ENCODE measurements at places on chromosomes 6 and 20.

DNA sequence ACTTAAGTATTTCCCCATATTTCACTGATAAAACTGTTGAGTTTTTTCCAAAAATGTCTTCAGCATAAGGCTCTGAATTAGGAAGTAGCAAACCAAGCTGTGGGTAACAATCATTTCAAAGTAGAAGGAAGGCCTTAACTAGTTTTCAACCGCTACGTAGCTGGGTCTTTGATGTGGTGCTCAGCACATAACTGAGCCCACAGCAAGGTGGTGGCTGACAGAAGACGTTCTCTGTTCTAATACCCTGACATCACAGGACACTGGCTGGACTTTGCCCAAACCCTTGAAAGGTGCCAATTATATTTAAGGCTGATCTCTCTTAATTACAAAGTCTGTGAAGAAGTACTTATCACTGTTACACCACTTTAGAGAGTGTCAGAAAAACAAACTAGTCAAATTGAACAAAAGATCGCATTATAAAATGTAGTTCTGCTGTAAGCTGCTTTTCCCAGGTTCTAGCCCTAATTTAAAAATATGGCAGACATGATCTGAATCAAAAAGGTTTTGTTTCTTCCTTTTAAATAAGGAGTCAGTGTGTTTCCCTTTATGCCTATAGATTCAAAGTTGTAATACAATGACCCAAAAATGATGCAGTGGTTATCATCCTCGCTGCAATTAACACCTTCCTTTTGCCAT lies 26.7 kb downstream of the MAN1A1 start:
- no peak for DNase-seq

DNA sequence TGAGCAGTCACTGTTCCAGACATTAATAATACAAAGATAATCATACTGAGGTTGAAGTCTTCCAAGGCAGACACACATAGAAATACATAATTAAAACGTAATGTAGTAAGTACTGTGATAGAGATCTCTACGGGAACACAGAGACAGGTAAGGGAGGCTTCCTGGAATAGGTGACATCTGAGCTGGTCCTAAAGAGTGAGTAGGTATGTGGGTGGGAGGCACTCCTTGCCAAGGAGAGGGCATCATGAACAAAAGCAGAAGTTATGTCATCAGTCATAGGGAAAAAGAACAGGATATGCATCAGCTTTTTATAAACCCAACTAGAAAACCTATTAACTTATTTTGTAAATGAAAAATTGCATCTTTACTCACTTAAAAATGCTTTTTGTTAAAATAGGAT lies 110.0 kb downstream of the MAP7 start:
- no peak for DNase-seq

DNA sequence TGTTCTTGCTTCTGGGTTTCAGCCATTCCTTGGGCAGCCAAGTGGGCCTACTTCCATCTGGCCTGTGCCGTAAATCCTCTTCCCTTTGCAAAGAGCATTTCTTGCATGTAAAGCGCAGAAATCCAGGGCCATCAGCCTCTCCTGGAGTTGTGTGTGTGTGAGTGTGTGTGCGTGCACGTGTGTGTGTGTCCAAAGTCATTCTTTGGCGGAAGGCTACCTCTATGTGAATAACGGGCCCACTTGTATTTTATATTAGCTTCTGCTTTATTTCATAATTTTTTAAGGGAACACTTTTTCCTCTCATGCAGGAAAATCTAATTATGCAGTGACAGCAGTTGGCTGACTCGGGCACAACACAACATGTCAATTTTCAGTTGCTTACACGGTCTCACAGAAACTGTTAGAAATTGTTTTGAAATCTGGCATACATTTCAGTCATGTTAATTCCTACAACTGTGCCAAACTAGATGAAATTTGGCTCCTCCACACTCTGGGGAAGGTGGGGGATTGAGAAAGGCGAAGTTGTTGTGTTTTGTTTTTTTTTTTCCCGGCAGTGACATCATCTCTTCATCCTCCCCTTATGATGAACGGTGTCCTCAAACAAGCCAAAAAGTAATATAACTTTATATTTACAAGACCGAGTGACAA lies 223.7 kb upstream of the TSHZ2 start:
- DNase-seq = no peak

DNA sequence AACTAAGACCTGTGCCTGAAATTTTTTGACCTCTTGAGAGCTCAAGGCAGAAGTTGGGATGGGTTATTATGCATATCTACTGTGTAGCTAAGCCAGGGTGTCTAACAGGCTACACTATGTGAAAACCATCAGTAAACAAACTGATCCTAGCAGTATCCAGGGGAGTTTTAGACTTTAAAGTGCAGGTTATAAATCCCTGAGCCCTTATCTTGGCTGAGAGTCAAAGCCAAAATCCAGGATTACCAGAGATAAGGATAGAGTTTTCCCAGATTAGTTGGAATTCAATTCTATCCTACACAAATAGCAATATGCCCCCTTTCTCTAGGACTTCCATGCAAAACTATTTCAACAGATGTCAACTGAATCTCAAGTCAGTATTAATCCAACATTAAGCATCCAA lies 1229.7 kb downstream of the GRIK2 start:
- DNase-seq = no peak

DNA sequence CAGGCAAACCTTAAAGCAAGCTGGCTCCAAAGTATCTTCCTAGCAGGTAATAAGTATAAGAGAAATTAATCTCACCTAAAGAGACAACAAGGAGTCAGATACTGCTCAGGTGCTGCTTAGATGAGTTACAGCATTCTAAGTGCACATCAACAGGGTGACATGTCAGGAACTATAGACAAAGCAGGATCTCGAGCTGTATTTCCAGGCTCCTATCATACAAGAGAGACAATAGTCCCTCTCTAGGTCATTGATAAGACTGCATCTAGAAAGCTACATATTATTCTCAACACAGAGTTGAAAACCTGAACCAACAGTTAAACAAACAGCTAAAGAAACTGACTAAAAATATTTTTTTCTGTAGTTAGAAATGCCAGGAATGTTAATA lies 3.9 kb downstream of the PTPRK start:
- no peak for DNase-seq

GRCh38 chr6:106110164-106110826 lies 24.2 kb downstream of the PRDM1 start:
- DNase-seq = no peak

GRCh38 chr6:160101277-160102205 lies 20.1 kb upstream of the SLC22A1 start:
- DNase-seq = no peak

GRCh38 chr6:41025966-41026530 lies 13.0 kb downstream of the UNC5CL start:
- DNase-seq = no peak

- DNase-seq = no peak
Measured at GRCh38 chr6:76633259-76633658, 560.8 kb upstream of the IMPG1 start.

DNA sequence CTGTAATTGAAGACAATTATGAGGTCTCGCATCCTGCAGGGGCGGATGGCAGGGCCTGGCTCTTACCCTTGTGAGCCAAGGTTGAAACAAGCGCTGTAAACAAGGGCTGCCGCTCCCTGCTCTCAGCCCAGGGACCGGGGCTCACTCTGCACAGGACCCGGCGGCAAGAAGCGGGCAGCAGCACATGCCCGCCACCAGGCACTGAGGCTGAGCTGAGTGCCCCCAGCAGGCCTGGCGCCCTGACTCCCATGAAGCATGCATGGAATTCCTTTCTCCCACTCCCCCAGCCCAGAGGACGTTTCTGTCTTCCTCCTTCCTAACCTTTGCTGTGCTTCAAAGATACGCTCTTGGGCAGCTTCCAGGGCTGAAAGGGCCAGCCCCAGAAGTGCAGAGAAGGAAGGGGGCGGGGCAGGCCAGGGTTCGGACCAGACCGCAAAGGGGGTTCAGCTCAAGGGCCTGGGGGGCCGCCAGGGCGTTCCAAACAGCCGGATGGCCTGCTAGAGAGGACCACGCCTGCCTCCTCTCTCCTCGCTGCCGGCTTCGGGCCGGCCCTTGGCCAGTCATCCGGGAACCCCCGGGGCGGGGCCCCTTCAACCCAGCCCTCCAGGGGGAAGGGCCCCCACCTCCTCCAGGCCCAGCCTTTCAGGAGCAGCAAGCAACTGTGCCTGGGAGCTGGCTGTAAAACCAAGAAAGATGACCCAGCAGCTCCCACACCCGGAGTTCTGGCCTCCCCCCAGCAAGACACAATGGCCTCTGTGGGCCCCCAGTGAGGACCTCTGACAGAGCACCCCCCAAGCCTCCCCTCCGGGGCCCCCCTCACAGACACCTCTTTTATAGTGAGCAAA lies 109.9 kb downstream of the NOL4L start:
- no peak for DNase-seq

- no peak for DNase-seq
Measured at GRCh38 chr20:57465486-57465885, 59.5 kb downstream of the CTCFL start.

GRCh38 chr20:16299897-16300296 lies 273.4 kb downstream of the KIF16B start:
- no peak for DNase-seq

GRCh38 chr6:20655317-20655716 lies 121.1 kb downstream of the CDKAL1 start:
- DNase-seq = no peak

- no peak for DNase-seq
Measured at GRCh38 chr6:148306286-148306685, 36.4 kb upstream of the SASH1 start.

DNA sequence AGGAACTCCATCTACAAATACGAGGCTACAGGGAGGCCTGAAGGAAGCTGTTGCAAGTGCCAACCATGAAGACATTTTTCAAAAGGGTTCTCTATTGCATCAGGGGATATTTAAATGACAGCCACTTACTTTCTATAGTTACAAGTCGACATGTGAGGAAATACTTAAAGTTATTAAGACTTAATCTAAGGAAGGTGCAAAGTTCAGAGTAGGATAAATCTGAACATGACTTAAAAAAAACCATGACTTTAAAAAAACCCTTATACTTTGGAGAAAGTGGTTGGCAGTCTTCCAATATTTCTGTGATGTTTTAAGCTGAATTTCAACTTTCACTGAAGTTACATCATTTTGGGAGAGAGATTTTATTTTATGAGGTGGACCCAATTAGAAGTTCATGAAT lies 56.3 kb upstream of the EMILIN3 start:
- no peak for DNase-seq

GRCh38 chr20:58233881-58234528 lies 5.6 kb upstream of the ANKRD60 start:
- no peak for DNase-seq

DNA sequence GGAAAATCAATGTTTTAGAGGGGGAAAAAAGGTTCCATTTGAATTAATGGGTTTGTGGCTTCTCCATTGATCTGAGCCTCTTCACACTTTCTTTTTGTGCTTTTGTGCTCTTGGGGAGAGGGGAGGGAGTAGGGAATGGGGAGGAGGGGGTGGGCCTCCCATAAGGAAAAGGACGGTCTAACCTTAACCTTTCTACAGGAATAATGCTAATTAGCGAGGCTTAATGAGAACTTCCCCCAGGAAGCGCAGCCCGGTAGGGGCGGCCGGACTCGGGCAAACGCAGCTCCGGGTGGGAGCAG lies 103.0 kb downstream of the NOL4L start:
- no peak for DNase-seq

GRCh38 chr6:36246506-36247268 lies 23.2 kb upstream of the PNPLA1 start:
- no peak for DNase-seq

- DNase-seq = no peak
Measured at GRCh38 chr6:39194466-39194865, 34.8 kb downstream of the KCNK5 start.

- no peak for DNase-seq
Measured at GRCh38 chr6:168139121-168139520, 60.1 kb upstream of the FRMD1 start.

GRCh38 chr6:105322499-105323225 lies 80.2 kb downstream of the PREP start:
- DNase-seq = no peak

- no peak for DNase-seq
Measured at GRCh38 chr6:34656378-34657036, 40.1 kb downstream of the ILRUN start.

DNA sequence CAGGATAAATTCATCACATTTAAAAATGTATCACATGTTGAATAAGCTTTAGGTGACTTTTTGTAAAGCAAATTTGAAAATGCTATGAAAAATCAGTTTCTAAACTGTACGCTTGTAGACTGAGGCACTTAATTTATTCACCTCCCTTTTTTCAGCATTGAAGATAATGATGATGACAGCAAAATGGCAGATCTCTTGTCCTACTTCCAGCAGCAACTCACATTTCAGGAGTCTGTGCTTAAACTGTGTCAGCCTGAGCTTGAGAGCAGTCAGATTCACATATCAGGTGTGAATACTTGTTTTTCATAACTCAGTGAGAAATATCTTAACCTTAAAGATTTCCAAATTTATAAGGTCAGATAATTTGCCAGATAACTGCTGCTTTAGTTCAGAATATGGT lies 15.6 kb downstream of the FBXO9 start:
- no peak for DNase-seq

DNA sequence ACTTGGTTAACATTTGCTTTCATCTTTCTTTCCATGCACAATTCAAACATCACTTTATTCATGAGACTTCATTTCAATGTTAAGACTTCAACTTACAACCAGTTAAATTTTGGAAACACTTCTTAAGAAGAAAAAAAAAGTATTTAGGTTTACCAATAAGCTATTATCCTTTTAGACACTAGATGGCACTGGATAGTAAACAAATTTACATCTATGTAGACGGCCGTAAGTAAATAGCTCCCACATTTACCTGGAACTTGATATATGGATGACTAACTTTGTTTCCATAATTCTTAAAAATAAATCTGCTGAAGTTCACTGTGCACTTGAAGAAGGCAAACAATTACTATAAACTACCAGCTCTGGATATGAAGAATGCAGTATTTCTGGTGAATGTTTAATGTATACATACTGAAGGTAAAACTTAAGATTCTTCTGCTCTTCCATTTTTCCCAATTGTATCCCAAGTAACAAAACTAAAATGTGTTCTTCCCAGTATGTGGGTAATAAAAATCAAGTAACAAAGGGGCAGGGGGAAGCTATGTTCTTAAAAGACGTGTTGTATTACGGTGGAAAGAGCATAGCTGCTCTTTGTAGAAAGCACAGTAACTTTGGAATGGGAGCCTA lies 130.6 kb upstream of the C6orf118 start:
- DNase-seq = no peak

GRCh38 chr6:106684011-106684410 lies 54.6 kb downstream of the QRSL1 start:
- no peak for DNase-seq

GRCh38 chr6:44636561-44637248 lies 249.2 kb downstream of the CDC5L start:
- DNase-seq = no peak

All from activated CD8-positive, alpha-beta memory T cell treated with anti-CD3 and anti-CD28 coated beads for 4 hours (primary cell).